ENCODE measurements at places on chromosomes 6 and 20. TPM values are rescaled to one million over a fixed set of nuclear protein-coding genes. Genes with fewer than 3 reads are reported as not detected.

- H3K4me3 ChIP-seq, result no peak overlapping the region
- no peak overlapping the region for H3K27ac ChIP-seq
- H3K36me3 ChIP-seq, result no peaks in the 10 kb centered on the region
- H3K4me1 ChIP-seq, result peaks cover 26% of the 10 kb centered on the region
- H3K27me3 ChIP-seq, result no peaks in the 10 kb centered on the region
Observed at GRCh38 chr20:25066386-25066785, 8.4 kb upstream of the ACSS1 start.

Gene DNAAF9
- 13.2 TPM for total RNA-seq

Gene TNNC2
- total RNA-seq, result not detected

GRCh38 chr6:3882431-3882830, 33.3 kb downstream of the FAM50B start:
- H3K27ac ChIP-seq, result no peak overlapping the region
- H3K4me3 ChIP-seq, result no peak overlapping the region
- H3K27me3 ChIP-seq, result no peaks in the 10 kb centered on the region
- no peaks in the 10 kb centered on the region for H3K4me1 ChIP-seq

Gene C6orf132
- 22.1 TPM for total RNA-seq

GRCh38 chr6:153941768-153942167, 97.3 kb upstream of the OPRM1 start:
- peaks cover 17% of the 10 kb centered on the region for H3K4me1 ChIP-seq
- no peaks in the 10 kb centered on the region for H3K27me3 ChIP-seq
- peak; percentile 13 for DNase-seq
- no peaks in the 10 kb centered on the region for H3K36me3 ChIP-seq
- no peak overlapping the region for H3K4me3 ChIP-seq

Gene NRN1
- 4.4 TPM for total RNA-seq

Gene PABPC1L
- total RNA-seq, result 41.8 TPM

DNA sequence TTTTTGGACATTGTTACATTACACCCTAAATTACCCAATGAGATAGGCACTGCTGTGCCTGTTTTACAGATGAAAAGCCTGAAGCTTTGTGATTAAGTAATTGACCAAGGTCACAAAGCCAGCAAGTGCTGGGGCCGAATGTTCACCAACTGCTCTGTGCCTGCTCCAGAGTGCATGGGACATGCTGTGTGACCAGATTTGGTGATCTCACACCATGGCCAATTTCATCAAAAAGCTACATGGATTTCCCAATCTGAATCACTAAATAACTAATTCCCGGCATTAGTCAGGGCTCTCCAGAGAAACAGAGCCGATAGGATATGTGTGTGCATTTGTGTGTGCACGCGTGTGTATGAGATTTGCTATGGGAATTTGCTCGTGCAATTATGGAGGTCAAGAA, 228.3 kb upstream of the ECI2 start:
- H3K4me1 ChIP-seq, result peaks cover 17% of the 10 kb centered on the region
- no peaks in the 10 kb centered on the region for H3K36me3 ChIP-seq
- no peak overlapping the region for H3K27ac ChIP-seq
- H3K27me3 ChIP-seq, result no peaks in the 10 kb centered on the region

DNA sequence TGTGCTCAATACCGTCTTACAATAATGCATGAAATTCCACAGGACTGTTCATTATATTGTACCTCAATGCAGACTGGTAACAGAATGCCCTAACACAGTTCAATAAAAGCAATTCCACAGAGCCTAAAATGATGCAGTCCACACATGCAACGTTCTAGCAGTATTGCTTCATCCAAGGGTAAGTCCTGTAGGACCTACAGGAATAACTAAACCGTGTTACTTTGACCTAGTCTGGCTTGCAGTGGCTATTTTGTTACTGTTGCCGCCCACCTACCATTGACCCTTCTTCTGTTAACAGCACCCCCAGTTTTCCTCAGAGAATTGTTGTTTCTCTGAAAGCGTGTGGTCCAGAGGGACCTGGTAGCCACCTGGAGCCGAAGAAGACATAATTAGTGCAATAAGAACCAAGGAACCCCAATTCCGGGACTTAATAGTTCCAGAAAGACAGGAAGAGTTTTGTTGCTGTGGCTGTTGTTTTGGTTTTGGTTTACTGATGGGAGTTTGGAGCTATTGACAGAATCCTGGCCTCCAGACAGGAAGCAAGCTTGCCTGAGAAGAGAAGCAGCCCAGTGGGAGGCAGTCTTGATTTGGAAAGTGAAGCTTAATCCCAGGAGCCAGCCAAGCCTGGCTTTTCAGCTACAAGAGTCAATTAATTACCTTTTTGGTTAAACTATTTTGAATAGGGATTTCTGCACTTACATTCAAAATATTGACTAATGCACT, 91.3 kb downstream of the FRK start:
- no peak overlapping the region for H3K4me3 ChIP-seq
- H3K27ac ChIP-seq, result no peak overlapping the region
- H3K27me3 ChIP-seq, result no peaks in the 10 kb centered on the region
- H3K4me1 ChIP-seq, result peaks cover 12% of the 10 kb centered on the region
- DNase-seq, result no peak

GRCh38 chr20:45340236-45340847, 7.9 kb downstream of the SDC4 start:
- H3K27me3 ChIP-seq, result no peaks in the 10 kb centered on the region
- H3K4me3 ChIP-seq, result no peak overlapping the region
- H3K4me1 ChIP-seq, result peaks cover 100% of the 10 kb centered on the region

Gene PCK1
- total RNA-seq, result 33.3 TPM

GRCh38 chr20:836190-836589, 2.7 kb downstream of the FAM110A start:
- no peaks in the 10 kb centered on the region for H3K36me3 ChIP-seq
- peaks cover 25% of the 10 kb centered on the region for H3K4me1 ChIP-seq
- no peak overlapping the region for H3K4me3 ChIP-seq
- DNase-seq, result no peak

Gene TGM3
- not detected for total RNA-seq

DNA sequence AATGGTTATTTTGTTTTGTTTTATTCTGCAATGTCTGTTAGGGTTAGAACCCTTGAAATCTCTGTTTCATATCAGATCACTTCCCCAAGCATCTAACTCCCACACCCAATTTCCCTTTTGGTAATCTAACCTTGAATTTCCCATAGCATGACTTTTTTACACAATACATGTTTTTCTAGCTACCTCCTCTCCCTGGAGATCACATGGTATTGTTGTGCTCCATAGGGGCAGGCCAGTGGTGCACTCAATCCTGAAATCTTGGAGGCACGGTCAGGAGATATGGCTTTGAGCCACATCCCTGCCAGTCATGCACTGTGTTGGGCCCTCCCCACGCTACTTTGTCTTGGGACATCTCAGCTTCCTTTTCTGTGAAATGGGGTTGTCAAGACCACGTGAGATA, 36.7 kb upstream of the NNAT start:
- H3K36me3 ChIP-seq, result no peaks in the 10 kb centered on the region
- H3K27ac ChIP-seq, result no peak overlapping the region
- no peak overlapping the region for H3K4me3 ChIP-seq
- H3K27me3 ChIP-seq, result no peaks in the 10 kb centered on the region

DNA sequence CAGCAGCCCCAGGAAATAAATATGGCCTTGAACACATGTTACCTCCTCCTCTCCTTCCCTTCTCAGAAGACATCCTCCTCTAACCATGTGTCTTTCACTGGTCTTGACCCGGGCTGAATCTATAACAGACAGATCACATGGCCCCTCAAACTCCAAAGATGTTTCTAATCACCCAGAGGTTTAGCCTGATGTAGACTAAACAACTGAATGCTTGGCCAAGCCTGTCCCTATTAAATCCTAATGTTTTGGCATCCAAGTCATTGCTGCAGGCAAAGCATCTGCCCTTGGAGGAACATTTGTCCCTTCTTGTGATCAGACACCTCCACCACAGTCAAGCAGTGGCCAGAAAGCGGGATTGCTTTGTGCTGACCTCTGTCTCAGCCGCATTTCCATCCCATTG, 65.5 kb downstream of the ANKRD60 start:
- H3K4me3 ChIP-seq, result no peak overlapping the region
- no peaks in the 10 kb centered on the region for H3K27me3 ChIP-seq
- DNase-seq, result no peak
- H3K4me1 ChIP-seq, result no peaks in the 10 kb centered on the region
- H3K36me3 ChIP-seq, result no peaks in the 10 kb centered on the region
- no peak overlapping the region for H3K27ac ChIP-seq
